NCI-H2227 treated with DMSO at 0.1 percent for 48 hours (cell line): ENCODE measurements at places on chromosomes 11 and 22.

GRCh38 chr11:57124505-57124904 lies 57.2 kb upstream of the LRRC55 start:
- DNase-seq, result no peak

- no peak for DNase-seq
Observed at GRCh38 chr11:27464909-27465308, 7.7 kb downstream of the LGR4 start.

DNA sequence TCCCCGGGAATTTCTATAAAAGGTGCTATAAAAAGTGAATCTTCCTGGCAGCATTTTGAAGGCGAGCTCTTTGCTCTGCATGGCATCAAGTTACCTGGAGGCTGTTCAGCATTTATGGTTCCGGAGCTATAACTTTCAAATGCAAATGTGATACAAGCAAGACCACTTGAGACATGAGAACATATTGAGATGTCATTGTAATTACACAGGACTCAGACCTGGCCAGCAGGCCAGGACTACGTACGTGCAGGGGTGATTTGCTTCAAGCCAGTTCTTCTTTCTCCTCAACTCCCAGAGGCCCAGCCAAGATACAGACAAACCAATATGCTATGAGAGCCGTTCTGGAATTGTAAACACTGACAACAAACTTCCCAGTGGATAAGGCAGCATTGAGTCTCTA lies 227.4 kb upstream of the FAT3 start:
- no peak for DNase-seq

GRCh38 chr22:48888466-48889208 lies 939.0 kb downstream of the BRD1 start:
- no peak for DNase-seq
